ENCODE measurements at places on chromosomes 3 and 15.
A peak's percentile ranks its signal among the peaks of the same experiment; 100 is the strongest.

GRCh38 chr3:88189361-88189810 is 39.6 kb downstream of the C3orf38 start:
- DNase-seq = no peak

DNA sequence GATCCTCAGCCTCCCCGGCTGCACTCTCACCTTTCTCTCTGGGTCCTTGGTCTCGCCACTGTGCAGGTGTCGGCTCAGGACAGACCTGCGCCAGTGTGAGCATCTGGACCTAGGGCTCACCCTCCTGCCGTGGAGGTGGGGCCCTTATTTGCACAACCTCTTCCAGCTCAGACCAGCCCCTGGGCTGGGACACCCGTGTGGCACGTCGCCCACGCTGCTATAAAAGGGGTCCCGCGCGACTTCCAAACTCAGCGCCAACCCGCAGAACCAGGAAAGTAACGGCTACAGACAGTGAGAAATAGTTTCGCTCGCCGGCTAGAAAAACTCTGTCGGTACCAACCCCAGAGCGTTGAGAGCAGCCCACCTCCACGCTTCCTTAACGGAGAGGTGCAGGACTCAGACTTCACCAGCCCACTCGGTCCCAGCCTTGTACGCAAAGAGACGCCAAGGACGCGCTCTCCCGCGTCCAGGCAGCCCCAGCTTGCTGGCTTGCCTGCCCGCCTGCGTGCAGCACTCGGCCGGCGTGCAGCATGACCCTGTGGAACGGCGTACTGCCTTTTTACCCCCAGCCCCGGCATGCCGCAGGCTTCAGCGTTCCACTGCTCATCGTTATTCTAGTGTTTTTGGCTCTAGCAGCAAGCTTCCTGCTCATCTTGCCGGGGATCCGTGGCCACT is at the start of the genes DUOX2 and DUOXA2:
Gene DUOX2 (minus strand): TSS at position 97 of the 675 bp plus-strand sequence. CDS start 761 bp downstream, outside the sequence.
Gene DUOXA2 (plus strand): TSS at position 251 of the 675 bp plus-strand sequence. CDS start 280 bp downstream, at position 531.
- no peak for DNase-seq

DNA sequence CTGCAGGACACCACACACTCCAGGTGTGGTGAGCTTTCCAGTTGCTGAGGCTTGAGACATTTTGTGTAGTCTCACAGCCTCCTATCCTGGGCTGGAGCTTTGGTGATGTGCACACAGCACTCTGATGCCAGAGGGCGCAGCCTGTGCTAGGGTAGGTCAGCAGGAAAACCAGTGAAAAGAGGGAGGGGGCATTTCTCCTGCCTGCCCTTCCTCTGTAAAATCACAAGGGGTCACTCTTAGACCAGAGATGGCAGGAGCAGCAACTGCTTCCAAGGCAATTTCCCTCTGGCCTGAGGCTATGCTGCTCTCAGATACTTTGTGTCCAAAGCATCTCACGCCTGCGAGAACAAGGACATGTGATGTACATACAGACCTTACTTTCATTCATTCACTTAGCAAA is 16.5 kb upstream of the MUSTN1 start:
- peak; percentile 48 for DNase-seq

GRCh38 chr3:33541918-33542317 is 101.7 kb upstream of the UBP1 start:
- no peak for DNase-seq

DNA sequence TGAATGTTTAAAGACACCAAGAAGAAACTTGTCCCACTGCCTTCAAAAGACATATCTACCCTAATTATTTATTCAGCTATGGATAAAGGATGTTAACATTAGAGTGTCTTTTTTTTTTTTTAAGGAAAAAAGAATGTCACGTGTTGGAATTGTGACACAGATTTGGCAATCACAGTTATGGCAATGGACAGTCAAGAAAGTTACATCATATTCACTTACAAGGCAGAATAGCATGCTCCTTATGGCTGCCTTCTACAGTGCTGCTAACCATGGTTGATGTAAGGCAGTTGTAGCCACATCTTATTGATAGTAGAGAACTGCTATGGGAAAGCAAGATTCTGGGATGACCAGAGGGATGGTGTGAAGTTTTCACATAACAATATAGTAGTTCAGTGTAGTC is 128.8 kb upstream of the ZBTB20 start:
- no peak for DNase-seq

- no peak for DNase-seq
Measured at GRCh38 chr3:179743913-179744312, 91.1 kb downstream of the USP13 start.

- DNase-seq = no peak
Measured at GRCh38 chr3:81968658-81969057, 207.2 kb upstream of the GBE1 start.

GRCh38 chr15:29098652-29099051 is 171.0 kb downstream of the NSMCE3 start:
- DNase-seq = no peak

GRCh38 chr15:63473007-63473748 is 31.2 kb upstream of the USP3 start:
- no peak for DNase-seq

GRCh38 chr15:38823263-38823662 is 258.6 kb upstream of the RASGRP1 start:
- no peak for DNase-seq

DNA sequence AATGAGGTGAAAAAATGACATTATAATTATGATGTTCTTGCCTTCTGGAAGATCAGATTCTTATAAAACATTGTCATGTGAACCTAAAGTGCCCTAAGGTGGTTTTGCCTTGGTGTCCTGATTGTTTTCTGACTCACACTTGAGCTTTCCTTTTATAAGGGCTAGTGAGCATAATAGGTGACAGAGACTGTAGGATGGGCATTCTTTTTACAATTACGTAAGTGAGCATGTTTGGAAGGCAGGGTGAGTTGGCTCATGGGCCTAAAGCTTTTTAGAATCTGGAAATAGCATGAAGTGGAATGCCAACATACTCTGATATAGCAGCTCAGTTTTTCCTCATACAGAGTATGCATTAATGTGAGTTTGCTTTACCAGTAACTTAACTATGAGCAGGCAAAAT is 41.2 kb downstream of the CRYBG3 start:
- DNase-seq = no peak

DNA sequence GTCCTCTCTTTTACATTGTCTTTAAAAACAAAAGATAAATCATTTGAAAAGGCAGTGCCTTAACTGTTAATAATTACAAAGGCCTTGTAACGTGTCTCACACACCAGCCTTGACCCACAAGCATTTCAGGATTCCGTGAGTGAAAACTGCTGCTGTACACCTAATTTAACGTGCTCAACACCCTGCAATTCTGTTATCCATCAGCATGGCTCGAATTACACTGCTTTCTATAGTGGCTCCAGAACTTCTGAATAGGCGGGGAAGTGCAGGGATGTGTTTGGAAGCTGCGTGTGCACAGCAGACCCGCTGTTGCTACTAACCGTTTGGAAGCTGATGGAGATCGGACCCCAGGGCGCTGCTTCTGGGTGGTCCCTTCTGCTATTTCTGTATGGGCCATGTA is 9.9 kb upstream of the ETFA start:
- DNase-seq = no peak

GRCh38 chr15:70188286-70188685 is 90.6 kb upstream of the TLE3 start:
- DNase-seq = no peak

DNA sequence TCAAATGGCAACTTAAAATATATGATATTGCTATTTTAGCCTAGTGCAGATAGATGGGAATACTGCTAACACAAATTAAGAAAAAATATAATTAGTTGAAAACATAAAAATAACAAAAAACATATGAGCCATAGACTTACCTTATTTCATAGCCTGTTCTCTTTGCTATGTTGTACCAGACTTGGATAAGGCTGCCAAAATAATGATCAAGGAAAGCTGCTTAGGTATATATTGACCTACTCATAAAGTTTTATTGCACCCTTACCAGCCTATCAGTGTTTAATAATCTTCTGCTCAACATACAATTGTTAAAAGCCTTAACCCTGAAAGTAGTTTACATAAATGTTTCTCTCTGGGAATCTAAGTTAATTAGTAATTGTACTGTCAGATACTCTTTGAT is at the start of gene SI:
Gene SI (minus strand): TSS at position 204 of the 400 bp plus-strand sequence. CDS start 2,484 bp downstream, outside the sequence.
- DNase-seq = no peak

Measured in GM12892 (cell line).